ENCODE measurements at places on chromosomes 1 and 21.

DNA sequence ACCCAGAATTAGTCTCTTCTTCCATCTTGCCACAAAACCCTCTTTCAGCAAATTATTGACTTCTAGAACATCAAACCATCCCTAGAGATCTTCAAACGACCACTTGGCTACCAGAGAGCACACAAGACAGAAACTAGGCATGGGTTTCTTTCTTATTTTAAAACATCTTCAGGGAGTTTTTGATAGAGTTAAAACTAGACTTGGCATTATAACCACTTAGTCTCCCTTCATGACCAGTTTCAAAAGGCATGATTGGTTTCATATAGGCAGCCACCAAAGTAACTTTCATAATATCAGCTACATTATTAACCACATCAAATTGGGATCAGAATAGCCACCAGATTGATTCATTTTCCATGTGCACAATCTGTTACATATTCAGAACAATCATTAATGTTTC, 368.4 kb upstream of the GREM2 start:
- no peak for DNase-seq

- no peak for DNase-seq
Observed at GRCh38 chr21:41825216-41825615, 53.9 kb downstream of the PRDM15 start.

DNA sequence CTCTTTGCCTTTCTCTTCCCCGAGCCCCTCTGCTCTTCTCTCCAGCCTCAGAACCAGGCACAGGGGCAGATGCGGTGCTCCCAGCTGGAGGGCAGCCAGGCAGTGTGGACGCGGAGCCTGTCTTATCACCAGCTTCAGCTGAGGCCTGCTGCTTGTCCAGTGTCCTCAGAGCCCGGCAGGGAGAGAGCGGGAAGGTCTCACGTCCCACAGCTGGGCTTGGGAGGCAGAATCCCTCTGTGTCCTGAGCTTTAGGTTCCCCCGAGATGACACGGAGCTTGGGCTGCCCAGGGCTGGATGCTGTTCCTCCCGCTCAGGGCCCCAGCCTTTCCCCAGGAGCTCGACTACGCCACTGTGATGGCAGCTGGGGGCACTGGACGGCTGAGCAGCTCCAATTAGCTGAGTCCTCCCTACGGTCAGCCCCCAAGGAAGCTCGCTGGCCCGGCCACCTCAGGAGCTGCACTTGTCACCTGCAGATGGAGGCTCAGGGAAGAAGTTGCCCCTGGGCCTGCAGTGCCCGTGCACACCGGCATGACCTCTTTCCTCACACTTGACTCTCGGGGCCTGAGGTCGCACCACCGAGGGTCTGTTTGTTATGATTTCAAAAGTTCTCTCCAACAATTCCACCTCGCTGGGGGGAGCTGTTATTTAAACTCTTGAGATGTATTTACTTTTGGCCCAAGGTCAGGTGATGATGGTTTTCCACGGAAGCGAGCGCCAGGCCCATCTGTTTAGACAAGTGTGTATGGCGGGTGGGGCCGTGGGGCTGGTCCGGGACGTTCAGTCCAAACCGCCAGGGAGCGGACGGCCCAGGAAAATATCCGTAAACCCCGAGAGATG, 127.3 kb downstream of the SIK1 start:
- no peak for DNase-seq

GRCh38 chr1:103561643-103562395, 9.6 kb upstream of the AMY2B start:
- DNase-seq = no peak

DNA sequence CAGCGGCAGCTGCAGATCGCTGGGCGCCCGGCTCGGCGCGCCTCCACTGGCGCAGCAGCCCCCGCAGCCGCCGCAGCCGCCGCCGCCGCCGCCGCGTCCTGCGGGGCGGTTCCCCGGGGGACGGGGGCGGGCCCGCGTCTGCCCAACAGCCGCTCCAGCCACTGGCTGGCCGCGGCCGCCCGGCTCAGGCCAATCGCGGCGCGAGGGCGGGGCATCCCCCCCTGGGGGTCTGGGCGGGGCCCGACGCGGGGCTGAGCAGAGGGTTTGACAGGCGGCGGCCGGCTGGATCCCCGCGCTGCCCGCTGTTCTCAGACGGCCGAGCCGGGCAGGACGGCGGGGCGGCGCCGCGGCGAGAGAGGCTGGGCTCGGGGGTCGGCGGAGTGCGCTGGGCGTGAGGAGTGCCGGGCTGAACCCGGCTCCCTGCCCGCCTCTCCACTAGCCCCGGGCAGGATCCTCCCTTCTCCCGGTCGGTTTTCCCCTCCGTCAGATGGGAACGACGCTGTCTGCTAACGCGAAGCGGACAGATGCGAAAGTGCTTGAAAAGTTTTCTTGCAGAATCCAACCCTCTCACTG, at the start of gene GLIS1:
TSS of gene GLIS1 (minus strand) at position 56 of the 573 bp plus-strand sequence. CDS start 1,100 bp downstream, outside the sequence.
- peak; percentile 5 for DNase-seq

GRCh38 chr1:85352055-85352454, 75.6 kb upstream of the BCL10 start:
- no peak for DNase-seq

DNA sequence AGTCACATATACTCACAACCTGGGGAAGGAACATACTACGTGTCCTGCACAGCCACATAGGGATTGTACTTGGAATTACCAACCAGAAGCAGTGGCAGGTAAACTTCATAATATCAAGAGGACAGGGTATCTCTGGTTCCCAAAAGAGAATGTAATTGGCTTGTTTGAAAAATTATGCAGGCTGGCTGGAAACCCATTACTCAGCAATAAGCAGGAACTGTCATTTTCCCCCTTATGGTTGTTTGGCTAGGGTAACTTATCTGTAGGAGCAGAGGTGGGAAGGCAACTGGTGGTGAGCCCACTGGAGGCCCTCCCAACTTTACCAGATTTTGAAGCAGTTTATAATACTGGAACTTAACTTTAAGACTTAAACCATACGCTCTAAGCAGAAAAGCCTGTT, 924.1 kb downstream of the LRRIQ3 start:
- DNase-seq = no peak

DNA sequence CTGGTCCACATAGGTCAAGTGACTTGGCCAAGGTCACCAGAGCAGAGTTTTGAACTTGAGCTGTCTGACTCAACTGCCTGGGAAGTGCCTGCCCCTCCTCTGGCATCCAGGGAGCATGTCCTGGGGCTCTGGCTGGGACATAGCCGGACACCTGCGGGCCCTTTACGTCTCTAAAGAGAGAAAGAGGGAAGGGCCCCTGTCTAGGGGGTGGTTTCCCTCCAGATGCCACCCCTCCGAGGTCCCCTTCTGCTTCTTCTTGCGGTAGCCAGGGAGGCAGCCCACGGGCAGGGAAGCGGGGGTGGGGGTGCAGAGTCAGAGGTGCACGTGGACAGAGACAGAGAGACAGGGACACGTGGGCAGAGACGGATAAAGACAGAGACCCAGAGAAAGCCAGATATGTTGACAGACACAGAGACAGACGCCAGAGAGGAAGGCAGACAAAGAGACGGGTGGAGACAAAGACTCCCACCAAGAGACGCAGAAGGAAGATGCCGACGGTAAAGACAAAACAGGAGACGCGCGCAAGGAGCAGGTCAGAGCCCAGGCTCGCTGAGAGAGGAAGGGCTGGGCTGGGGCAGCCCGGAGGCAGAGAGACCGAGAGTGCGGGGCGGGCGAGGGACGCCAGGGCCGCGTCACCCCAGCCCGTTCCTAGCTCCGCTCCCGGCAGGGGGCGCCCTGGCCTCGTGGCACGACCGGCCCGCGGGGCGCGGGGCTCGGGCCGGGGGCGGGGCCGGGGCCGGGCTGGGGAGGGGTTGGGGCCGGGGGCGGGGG, 458 bp upstream of the ALPL start:
- peak; percentile 70 for DNase-seq

DNA sequence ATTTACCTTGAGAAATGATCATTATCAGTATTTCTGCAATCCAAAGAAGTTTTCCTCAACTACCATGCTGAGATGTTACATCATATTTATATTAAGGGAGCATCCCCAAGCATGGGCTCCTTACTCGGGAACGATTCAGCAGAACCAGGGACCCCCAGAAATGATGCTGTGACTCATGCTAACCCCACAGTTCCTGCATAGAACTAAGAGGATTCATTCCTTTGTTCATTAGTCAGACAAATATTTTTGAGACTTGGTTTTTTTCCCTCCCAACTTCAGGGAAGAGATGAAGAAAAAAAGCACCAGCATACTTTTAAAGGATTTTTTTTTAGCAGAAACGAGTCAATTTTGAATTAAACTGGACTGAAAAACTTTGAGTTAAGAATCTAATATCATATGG, 49.2 kb upstream of the COL24A1 start:
- no peak for DNase-seq

GRCh38 chr1:114208714-114209113, 55.0 kb upstream of the SYT6 start:
- DNase-seq = no peak

All from hematopoietic multipotent progenitor cell treated with erythropoietin and hydrocortisone succinate and interleukin-3 and kit ligand, for 15 days (in vitro differentiated cells).